Myocyte (in vitro differentiated cells): ENCODE measurements at places on chromosomes 11 and 22. TPM values are rescaled to one million over a fixed set of nuclear protein-coding genes. Genes with fewer than 3 reads are reported as not detected.

Gene DKK3
- 234 and 270 TPM in 2 replicates for total RNA-seq

Gene GLYATL1
- not detected in 2 replicates for total RNA-seq

Gene SCUBE2
- 1.2 and 8.4 TPM in 2 replicates for total RNA-seq

Gene HTR3A
- total RNA-seq = not detected in 2 replicates

Gene RIMBP3B
- 0.42 and 0.80 TPM in 2 replicates for total RNA-seq

Gene P2RX6
- total RNA-seq = 72.8 and 103 TPM in 2 replicates

Gene TIGD3
- total RNA-seq = 0.72 and 0.73 TPM in 2 replicates

Gene SAA1
- 0.32 TPM in 1 of 2 replicates, not detected in the other for total RNA-seq

Gene IGLL1
- 0.88 TPM in 1 of 2 replicates, not detected in the other for total RNA-seq

Gene F2
- total RNA-seq = not detected in 2 replicates

Gene PIH1D2
- total RNA-seq = 1.1 and 1.5 TPM in 2 replicates

Gene AQP11
- 2.9 and 3.7 TPM in 2 replicates for total RNA-seq
